Activated naive CD4-positive, alpha-beta T cell treated with anti-CD3 and anti-CD28 coated beads for 36 hours (primary cell): ENCODE measurements at places on chromosomes 5 and 9.

- no peak for DNase-seq
These were observed 89.8 kb downstream of the FGF10 start for GRCh38 chr5:44299394-44299793.

DNA sequence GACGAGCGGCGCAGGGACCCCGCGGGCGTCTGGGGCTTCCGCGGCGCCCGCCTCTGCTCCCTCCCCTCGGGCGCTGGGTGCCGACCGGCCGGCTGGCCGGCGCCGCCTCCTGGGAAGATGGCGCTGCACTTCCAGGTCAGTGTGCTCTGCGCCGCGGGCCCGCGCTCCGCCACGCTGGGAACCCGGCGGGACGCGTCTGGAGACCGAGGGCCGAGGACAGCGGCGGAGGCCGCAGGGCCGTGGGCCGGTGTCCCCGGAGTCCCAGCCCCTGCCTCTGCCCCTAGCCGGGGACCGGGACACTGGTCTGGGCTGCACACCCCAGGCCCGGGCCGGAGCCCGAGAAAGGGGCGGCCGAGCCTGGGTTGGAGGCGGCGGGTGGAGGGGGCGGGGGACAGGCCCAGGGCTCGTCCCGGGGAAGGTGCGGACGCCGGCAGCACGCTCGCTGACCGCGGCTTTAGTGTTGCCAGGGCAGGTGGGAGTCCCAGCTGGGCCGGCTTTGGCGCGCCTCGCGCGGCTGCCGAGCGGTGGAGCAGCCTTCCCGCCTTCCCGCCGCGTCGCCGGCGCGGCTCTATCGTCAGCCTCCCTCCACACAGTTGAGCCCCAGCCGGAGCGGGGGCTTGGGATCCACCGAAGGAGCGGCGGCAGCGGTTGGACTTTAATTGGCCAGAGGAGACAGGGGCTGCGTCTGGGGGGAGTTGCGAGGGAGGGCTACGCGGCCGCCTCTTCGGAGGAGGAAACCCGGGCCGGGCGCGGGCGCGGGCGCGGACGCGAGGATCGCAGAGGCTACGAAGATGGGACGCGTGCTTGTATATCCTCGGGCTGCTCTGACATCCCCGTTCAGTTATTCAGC is at the start of gene RANBP17:
RANBP17 (plus strand) TSS at position 102 of the 850 bp plus-strand sequence.
- DNase-seq: no peak

DNA sequence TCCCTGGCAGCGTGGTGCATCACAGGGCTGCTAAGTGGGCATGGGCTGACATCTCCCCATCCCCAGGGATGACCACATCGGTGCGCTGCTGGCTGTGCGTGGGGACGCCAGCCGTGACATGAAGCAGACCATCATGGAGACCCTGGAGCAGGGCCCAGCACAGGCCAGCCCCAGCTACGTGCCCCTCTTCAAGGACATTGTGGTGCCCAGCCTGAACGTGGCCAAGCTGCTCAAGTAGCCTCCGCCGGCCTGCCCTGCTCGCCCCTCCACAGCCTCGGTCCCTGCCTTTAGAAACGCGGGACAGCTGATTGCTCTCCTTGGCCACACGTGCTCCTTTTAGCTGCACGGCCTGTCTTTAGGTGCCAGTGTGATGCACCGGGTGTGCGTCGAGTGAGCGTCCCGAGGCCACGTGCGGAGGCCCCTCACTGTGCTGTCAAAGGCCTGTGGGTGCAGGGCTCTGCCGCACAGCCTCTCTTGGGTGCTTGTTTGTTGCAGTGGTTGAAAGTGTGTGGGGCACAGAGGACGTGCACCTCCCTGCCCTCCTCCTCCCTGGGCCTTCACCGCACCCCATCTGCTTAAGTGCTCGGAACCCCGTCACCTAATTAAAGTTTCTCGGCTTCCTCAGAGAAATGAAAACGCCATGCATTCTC is 23.8 kb downstream of the EXOC3 start:
- no peak for DNase-seq

DNA sequence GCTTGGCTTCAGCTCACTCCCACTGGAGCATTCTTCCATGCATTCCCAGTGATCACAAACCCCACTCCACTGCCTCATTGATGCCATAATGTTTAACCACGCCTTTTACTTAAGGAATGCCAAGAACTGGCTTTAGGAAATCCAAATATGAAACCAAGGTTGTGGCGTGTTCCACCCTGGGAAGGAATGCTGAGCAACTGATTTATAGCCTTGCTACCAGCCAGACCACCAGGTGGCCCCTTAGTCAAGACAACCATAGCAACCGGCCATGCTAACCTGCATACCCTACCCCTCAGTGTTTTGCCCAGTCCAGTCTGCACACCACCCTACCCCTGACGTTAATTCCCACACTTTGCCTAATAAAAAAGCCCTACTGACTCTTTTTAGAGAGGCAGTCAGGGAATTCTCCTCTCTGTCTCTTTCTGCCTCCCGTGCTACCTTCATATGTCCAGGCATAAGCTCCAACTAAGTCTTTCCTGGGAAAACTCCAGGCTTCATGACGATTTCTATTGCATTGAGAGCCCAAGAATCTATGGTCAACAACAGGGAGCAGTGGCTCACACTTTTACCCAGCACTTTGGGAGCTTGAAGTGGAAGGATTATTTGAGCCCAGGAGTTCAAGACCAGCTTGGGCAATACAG is 27.0 kb upstream of the PRRC2B start:
- peak; percentile 25 for DNase-seq

GRCh38 chr5:81994679-81995078 is 22.9 kb downstream of the ATG10 start:
- DNase-seq: no peak

GRCh38 chr9:97397220-97397619 is 14.7 kb upstream of the TDRD7 start:
- peak; percentile 41 for DNase-seq
